ENCODE measurements at places on chromosomes 4 and X. TPM values are rescaled to one million over a fixed set of nuclear protein-coding genes. Genes with fewer than 3 reads are reported as not detected.

Gene DMD
- 2.3 TPM for total RNA-seq

Gene SOX3
- not detected for total RNA-seq

Gene ANKRD37
- total RNA-seq, result 7.4 TPM

Gene ABRAXAS1
- total RNA-seq, result 22.5 TPM

Gene KIT
- 1.1 TPM for total RNA-seq

Gene TEX11
- not detected for total RNA-seq

Gene SH3D19
- total RNA-seq, result 46.3 TPM

Gene CYP2U1
- total RNA-seq, result 4.9 TPM

Gene UCP1
- total RNA-seq, result not detected

Gene PABPC1L2A
- total RNA-seq, result not detected

Gene MAGEA3
- total RNA-seq, result not detected

Gene PDGFRA
- 1.1 TPM for total RNA-seq

Gene TBCK
- total RNA-seq, result 20.6 TPM

Gene PPEF2
- total RNA-seq, result not detected

Gene KIF4A
- 2.6 TPM for total RNA-seq

Gene ADH5
- 69.7 TPM for total RNA-seq

Gene SPANXB1
- total RNA-seq, result not detected

Gene OTC
- 0.17 TPM for total RNA-seq

Gene CFAP47
- total RNA-seq, result under 0.01 TPM

Gene ITIH6
- total RNA-seq, result not detected

Gene PLAC8
- total RNA-seq, result not detected

Gene HDAC6
- total RNA-seq, result 21.7 TPM

Gene SOWAHD
- not detected for total RNA-seq

Gene HOPX
- total RNA-seq, result not detected

Gene VCX
- total RNA-seq, result not detected

Gene OPRPN
- total RNA-seq, result not detected

Gene RP2
- total RNA-seq, result 28.4 TPM

Gene AFP
- total RNA-seq, result not detected

Gene RPA4
- total RNA-seq, result 1.4 TPM

Gene RAP1GDS1
- total RNA-seq, result 71.9 TPM

Gene UGT2B7
- total RNA-seq, result not detected

Gene PKD2
- total RNA-seq, result 23.9 TPM

Gene TENM3
- total RNA-seq, result 26.2 TPM

Gene CENPVL1
- not detected for total RNA-seq

Gene NAT8L
- total RNA-seq, result not detected

Gene FSTL5
- total RNA-seq, result not detected

Gene S100P
- total RNA-seq, result not detected

Gene CHRNA9
- total RNA-seq, result not detected

Gene GATA1
- not detected for total RNA-seq

Gene ESX1
- 0.17 TPM for total RNA-seq

Gene ERAS
- not detected for total RNA-seq

Gene BMX
- 82.4 TPM for total RNA-seq
